Mucosa of descending colon (tissue), 3 donors: ENCODE measurements at places on chromosomes 11 and 22.

DNA sequence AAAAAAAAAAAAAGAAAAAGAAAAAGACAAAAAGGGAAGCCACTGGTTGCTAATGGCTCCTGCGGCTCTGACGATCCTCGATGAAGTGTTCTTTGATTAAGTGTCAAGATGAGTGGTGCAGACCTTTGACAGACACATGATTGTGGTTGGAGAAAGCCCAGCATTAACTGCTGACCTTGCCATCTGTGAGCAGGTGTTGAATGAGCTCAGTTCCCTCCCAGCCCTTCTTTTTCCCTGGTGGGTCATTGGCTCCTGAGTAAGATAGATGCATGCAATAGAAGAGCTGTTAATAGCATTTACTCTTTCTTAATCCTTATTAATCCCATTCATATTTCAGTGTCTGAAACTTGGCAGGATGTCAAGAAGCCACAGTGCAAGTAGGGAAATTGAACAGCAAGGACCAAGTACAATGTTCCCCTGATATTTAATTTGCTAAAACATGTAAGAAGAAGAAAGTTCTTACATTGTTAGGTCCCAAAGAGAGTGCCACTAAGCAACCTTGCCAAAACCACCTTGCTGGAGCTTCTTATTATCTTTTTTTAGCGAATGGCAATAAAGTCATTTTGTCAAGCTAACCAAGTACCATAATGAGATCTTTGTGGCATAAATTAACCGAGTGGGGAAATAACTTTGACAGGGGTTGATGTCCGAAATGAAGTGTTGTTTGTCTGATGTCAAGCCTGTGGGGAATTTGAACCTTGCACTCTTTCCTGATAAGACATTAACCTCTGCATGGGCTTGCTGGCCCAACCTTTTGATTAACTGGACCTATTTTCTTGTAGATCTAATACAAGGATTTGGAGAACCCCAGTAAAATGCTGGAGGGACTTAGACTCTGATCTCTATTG is 113.7 kb downstream of the PTPRJ start:
- DNase-seq: no peak

- DNase-seq: no peak
These were observed 11.0 kb downstream of the CTNND1 start for GRCh38 chr11:57772562-57772961.

DNA sequence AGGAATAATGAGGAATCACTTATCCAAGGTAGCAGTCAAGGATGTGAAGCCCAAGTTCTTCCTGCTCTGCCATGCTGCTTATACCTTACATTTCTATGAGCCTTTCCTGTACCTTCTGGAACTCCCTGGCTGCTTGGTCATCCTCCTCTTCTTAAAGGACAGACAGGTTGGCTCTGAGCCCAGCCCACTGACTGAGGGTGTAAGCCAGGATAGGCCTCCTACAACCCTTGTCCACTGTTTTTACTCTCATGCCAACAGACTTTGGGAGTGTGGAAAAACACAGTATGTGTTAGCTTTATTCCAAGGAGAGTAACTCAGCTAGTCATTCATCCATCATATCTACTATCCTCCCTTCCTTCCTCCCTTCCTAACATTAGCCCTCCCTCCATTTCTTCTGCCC is 47.5 kb downstream of the IRAG1 start:
- no peak for DNase-seq

DNA sequence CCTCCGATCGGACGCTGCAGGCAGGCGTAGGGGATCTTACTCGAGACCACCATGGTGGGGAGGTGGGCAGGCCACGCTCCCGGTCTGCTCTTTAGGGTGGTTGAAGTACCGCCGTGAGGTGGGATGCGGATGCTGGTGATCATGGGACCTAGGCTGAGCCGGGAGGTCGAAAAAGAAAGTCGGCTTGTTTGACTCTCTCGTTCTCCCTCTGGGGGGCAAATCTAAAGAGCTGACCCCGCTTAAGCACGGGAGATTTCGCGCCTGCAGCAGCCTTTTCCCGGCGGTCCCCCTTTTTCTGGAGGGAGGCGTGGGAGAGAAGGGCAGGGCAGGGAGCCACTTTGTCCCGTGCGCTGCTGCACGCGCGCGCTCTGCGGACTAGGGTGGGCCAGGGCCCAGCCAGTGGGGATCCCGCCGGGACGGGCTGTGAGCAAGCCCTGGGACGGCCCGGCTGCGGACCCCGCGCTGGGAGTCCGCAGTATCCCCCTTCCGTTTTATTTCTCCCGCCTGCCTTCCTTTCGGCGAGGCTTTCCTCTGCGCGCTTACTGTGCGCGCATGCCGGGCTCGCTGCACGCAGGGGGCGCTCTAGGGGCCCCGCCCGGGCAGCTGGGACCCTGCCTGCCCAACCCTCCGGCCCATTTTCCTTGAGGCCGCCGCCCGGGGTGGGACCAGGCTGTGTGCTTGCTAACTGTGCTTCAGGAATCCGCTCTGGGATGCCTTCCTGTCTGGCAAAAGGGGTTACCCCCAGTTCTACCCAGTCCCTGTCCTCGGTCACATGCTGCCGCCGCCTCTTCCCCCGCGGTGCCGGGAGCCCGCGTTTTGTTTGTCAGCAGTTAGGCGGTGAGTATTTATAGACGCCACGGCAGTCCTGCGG is 81.0 kb downstream of the PRR5L start:
- DNase-seq: peak; percentile 82

- DNase-seq: no peak
These were observed 3.5 kb downstream of the PANX1 start for GRCh38 chr11:94132152-94132558.

DNA sequence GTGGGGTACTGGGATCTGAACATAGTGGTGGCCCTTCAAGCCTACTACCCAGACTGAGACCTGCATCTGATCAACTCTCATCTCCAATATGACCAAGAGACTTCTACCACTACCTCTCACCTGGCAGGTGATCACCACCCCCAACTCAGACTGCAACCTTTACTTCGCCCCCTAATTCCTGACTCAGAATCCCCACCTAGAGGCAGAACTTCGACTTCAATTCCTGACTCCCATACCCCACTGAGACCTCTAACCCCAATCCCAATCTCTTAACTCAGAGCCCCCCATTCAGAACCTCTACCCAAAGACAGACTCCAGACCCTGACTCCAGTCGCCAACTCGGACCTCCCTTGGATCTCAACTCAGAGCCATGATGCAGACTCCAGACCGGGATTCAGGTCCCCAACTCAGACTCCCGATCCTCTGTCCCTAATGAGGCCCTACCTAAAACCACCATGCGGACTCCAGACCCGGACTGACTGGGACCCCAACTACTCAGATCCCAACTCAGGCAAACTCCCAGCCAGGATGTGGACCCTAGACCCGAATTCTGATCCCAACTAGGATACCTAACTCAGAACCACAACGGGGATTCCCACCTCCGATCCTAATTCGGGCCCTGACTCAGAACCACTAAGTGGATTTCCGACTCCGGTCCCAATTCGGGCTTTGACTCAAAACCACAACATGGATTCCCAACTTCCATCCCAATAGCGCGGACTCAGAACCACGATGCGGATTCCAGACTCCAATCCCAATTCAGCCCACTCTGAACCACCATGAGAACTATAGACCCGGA is 1.2 kb downstream of the KCNQ1OT1 start:
- DNase-seq: no peak

- no peak for DNase-seq
These were observed 45.4 kb downstream of the DKK3 start for GRCh38 chr11:11963067-11963466.

DNA sequence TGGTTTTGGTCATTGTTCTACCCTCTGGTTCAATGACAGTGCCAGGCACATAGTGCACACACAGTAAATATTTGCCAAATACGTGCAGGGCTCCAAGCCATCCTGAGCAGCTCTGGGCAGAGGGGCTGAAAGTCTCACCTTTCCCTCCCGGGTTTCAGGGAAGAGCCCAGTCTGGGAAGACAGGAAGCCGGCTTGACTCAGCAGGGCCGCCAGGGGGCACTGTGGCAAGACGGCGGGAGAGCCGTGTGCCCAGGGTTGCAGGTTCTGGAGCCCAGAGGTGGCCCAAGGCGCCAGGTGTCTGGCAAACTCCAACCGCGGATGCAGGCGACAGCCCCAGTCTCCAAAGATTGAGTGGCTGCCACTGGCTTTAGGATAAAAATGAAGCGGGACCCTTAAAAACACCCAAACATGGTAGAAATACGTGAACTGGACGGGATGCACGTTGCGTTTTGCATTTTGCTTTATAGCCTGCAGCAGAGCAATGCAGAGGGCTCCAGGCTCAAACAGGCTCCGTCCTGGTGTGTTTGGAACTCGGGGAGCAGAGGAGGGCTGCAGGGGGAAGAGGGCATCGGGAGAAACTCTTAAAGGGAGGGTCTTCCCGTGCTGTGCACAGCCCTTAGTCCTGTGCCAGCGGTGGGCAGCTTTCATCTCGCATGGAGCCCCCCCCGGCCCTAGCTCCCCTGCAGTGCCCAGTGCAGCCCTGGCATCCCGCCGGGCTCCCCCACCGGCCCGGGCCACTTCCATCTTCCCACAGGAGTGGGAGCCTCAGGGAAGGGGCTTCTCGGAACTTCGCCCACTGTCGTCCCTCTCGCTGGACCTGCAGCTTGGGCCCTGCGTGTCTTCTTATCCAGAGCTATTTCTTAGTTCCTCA is 10.7 kb downstream of the KRTAP5-5 start:
- DNase-seq: peak; percentile 32

DNA sequence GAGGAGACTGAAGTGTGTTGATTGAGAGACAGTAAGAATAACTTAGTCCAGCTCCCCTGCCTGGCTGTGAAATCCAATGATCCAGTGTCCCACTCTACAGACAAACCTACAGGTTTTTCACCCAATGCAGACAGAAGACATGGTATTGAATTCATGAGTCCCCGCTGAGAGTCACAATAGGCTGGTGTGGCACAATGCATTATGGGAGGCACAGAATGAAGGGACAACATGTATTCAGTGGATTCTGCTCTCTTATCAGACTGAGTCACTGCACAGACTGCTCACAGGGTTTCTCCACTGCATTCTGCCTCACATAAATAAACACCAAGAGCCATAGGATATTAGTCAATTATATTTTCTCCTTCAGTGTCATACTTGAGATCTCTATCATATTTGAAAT is 55.2 kb upstream of the TOP3B start:
- no peak for DNase-seq

DNA sequence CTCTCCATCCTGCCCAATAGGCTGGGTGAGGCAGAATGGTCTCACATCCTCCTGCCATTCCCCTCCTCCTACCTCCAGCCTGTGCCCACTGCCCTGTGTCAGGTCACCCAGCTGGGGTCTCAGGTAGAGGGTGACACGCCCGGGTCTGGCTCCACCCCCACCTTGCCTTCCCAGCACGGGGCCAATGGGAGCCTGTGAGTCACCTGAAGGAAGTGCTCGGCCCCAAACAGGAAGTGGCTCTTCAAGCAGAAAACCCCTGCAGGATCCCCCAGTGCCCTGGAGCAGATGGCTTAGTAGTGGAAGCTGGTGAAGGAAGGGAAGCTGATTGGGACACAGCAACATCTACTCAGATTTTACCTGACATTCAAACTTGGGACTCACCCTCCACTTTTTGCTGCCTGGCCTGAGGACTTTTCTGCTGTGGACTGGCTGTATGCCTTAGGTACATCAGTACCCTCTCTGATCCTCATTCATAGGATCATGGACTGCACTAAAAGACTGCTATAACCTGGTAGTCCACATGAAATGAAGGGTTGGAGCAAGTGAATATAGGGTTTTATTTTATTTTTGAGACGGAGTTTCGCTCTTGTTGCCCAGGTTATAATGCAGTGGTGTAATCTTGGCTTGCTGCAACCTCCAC is 33.4 kb downstream of the GDPD5 start:
- no peak for DNase-seq

- no peak for DNase-seq
These were observed 15.5 kb upstream of the CTSD start for GRCh38 chr11:1779034-1779805.

- no peak for DNase-seq
These were observed 61.4 kb downstream of the LIF start for GRCh38 chr22:30185129-30185528.

- DNase-seq: no peak
These were observed 1336.2 kb downstream of the BRD1 start for GRCh38 chr22:48491451-48491941.

- no peak for DNase-seq
These were observed 89.9 kb upstream of the APOA1 start for GRCh38 chr11:116927163-116927974.

DNA sequence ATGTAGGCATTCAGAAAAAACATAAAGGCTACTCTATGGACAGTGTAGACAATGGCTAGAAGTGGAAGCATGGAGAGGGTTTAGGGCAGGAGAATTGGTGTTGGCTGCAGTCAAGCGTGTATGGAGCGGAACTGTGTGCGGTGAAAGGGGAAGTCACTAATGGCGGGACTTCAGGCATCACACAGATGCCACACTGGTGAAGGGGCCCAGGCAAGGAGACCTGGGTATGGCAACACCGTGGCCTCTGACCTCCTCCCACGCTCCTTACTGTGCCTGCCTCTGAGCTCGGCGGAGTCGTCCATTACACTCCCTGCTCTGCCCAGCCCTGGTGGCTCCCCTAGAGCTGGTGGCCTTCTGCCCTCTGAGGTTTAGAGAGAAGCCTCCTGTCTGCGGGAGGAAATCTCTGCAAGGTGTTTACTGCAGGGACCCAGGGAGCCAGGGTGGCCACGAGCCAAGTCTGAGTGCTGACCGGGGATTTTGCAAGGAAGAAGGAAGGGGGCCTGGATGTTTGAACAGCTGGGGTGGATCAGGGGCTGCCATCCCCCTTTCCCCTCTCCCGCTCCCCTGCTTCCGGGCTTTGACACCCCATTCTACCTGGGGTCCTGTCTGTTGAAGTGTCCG is 75.1 kb upstream of the TSPAN18 start:
- DNase-seq: no peak

GRCh38 chr22:30270832-30271231 is 4.2 kb upstream of the OSM start:
- peak; percentile 83 for DNase-seq

GRCh38 chr11:97557399-97557798 is 1167.6 kb downstream of the JRKL start:
- DNase-seq: no peak

DNA sequence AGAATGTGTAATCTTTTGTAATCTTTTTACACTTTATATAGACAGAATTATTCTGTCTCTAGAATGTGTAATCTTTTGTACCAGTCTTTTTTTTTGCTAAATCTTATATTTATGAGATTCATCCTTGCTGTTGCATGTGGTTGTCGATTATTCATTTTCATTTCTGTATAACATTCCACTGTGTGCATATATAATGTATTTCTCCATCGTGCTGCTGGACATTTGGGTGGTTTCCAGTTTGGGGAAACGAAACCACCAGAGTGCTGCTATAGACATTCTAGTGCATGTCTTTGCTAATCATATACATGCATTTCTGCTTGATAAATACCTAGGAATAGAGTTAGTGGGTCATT is 146.5 kb downstream of the GRIK4 start:
- DNase-seq: no peak
